Stimulated activated CD4-positive, alpha-beta T cell treated with anti-CD3 and anti-CD28 coated beads, Interleukin-1b, Interleukin-23, amount 100 ng/mL, for 4 hours (primary cell): ENCODE measurements at places on chromosomes 6 and 20.
A peak's percentile ranks its signal among the peaks of the same experiment; 100 is the strongest.

DNA sequence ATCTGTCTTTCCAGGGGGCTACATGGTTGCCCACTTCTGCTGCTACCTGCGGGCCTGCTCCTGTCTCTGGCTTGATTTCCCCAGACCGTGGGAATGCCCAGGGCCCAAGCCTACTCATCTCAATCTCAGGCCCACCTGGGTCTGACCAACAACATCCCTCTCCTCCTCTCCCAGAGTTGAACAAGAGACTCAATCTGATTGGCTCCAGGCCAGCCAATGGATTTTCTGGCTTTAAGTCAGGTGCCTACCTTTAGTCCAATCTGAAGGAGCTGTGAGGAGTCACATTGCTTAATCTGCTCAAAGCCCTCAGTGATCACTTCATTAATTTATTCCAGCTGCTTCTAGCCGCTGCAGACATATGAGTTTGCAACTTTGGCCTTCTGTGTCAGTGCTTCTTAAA is 162.4 kb upstream of the KCNG1 start:
- DNase-seq: no peak

DNA sequence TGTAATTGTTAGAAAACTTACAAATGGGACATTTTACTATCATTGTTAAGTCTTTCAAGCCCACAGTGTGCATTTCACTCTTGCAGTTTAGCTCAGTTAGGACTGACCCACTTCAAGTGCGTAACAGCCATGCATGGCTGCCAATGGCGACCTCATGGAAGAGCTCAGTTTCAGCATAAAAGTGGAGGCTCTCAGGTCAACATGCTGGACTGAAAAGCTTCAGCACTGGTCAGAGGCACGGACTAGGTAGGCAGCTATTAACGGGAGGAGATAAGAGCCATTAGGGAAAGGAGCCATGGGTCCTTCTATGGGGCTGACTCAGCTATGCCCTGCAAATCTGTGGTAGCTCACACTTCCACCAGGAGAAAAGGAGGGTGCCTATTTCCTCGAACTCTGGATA is 101.8 kb downstream of the TTLL2 start:
- no peak for DNase-seq

DNA sequence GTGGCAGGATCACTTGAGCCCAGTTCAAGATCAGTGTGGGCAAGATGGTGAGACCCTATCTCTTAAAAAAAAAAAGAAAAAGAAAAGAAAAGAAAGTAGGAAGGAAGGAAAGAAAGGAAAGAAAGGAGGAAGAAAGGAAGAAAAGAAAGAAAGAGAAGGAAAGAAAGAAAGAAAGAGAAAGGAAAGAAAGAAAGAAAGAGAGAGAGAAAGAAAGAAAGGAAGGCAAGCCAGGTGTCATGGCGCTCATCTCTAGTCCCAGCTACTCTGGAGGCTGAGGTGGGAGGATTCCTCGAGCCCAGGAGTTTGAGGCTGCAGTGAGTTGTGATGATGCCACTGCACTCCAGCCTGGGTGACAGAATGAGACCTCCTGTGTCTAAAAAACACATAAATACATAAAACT is 11.5 kb upstream of the SRC start:
- DNase-seq: no peak

DNA sequence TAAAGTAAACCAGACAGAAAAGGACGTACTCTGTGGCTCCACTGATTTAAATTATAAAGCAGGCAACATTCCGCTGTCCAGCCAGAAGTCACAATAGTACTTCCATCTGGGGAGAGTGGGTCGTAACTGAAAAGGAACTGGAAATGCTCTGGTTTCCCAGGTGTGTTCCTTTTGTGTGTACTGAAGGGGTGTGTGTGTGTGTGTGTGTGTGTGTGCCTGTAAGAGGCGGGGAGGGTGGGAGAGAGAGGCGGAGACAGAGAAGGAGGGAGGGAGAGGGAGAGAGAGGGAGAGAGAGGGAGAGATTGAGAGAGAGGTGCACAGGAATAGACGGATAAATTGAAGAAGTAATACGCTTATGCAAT is 178.4 kb upstream of the ZNF184 start:
- no peak for DNase-seq

- DNase-seq: no peak
Measured at GRCh38 chr20:24981282-24981681, 11.3 kb downstream of the APMAP start.

DNA sequence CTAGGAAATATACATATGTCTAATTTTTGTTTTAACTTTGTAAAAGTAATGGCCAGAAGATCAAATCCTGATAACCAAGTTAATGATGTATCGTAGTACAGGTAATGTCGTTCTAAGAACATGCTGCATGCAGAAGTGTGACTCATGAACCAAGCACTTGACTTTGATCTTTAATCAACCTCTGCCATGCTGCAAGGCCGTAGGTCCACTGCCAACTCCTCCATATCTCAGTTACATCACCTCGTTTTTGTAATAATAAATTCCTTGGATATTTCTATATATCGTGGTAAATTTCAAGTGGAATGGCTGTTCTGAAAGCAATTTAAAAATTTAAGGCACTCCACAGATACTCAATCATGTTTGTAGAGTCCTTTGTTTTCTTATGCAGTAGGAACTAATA is 771.7 kb downstream of the EPHA7 start:
- no peak for DNase-seq

GRCh38 chr6:119602215-119603178 is 252.9 kb upstream of the MAN1A1 start:
- DNase-seq: no peak

- no peak for DNase-seq
Measured at GRCh38 chr6:140095532-140095931, 721.1 kb upstream of the CITED2 start.

DNA sequence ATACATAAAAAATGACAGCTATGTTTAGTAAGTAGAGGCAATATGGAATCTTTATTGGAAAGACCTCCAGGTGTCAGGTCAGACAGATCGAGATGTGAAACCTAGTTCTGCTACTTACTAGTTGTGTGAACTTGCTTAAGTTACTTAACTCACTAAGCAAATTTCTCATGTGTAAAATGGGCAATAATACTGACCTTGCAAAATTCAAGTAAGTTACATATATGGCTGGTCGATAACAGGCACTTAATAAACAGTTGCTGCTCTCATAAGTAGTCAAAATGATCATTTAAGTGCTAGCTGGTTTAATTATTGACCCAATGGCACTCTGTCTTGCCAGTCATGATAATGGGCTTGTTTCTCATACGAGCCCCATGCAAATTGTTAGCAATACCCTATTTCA is 46.0 kb downstream of the VGLL2 start:
- no peak for DNase-seq

- no peak for DNase-seq
Measured at GRCh38 chr6:105199711-105200110, 19.9 kb upstream of the POPDC3 start.

GRCh38 chr6:72130327-72130726 is 244.0 kb downstream of the RIMS1 start:
- DNase-seq: no peak

DNA sequence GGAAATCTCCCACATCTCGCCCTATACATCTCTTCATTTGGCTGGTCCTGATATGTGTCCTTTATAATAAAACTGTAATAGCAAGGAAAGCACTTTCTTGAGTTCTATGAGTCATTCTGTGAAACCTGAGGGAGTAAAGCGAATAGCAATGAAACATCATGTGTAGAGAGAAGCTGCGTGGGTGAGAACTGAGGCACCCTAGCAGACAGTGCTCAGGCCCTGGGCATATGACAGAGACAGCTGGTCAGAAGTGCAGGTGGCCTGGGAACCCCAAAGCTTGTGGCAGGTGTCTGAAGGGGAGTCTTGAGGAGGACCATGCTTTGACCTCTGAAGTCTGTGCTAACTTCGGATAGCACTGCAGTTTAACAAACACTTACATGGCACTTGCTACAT is 1.3 kb upstream of the BLOC1S5 start:
- peak; percentile 7 for DNase-seq

DNA sequence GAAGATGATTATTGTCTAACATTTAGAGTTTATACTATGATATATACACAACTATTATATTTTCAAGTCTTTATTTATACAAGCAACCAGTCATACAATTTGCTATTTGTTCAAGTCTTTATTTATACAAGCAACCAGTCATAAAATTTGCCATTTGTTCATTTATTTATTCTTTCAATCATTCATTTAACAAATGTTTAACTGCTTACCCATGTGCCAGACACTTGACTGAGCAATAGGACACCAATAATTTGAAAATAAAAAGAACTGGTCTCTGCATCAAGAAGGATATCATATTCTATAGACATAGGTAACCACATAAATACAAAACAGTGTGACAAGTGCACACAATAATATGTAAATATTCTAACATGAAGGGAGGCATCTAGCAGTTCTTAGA is 20.3 kb downstream of the GRIK2 start:
- DNase-seq: no peak

DNA sequence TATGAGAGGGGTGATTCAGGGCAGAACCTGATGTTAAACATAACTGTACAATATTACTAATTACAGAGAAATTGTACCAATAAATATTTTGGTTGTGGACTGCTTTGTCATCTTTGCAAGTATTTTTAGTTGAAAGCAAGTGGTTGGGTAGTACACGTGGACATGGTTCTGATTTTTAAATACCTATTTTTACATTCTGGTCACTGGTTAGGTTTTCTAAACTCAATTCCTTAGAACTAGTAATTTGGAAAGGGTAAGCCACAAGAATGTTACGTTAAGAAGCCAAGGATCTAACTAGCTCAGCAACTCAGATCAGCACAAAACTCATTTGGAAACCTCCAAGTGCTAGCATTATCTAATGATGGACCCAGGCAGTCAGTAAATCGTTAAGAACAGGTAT is 2.7 kb downstream of the EPB41L2 start:
- DNase-seq: no peak

GRCh38 chr6:90545448-90545847 is 41.4 kb downstream of the MAP3K7 start:
- no peak for DNase-seq

- no peak for DNase-seq
Measured at GRCh38 chr6:142372348-142372747, 70.5 kb downstream of the ADGRG6 start.

GRCh38 chr20:10137533-10137932 is 81.1 kb upstream of the SNAP25 start:
- no peak for DNase-seq

DNA sequence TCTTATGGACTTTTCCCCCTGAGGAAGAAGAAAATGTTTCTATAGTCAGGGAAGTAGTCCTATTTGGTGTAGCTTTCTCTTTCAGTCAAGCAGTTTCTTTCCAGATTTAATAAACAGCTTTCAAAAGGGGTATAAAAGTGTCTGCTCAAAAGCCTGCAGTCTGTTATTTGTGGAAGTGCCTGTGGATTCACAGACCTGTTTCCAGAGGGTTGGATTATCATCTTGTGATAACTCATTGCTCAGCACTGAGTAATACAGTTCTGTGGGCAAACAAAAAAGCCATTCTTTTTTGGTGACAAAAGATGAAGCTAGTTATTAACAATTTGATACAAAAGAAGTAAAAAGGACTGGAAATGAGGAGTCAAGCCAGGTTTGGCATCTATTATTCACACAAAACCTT is 358.2 kb upstream of the ID4 start:
- DNase-seq: no peak

GRCh38 chr20:3183896-3184612 is 10.7 kb upstream of the LZTS3 start:
- no peak for DNase-seq

DNA sequence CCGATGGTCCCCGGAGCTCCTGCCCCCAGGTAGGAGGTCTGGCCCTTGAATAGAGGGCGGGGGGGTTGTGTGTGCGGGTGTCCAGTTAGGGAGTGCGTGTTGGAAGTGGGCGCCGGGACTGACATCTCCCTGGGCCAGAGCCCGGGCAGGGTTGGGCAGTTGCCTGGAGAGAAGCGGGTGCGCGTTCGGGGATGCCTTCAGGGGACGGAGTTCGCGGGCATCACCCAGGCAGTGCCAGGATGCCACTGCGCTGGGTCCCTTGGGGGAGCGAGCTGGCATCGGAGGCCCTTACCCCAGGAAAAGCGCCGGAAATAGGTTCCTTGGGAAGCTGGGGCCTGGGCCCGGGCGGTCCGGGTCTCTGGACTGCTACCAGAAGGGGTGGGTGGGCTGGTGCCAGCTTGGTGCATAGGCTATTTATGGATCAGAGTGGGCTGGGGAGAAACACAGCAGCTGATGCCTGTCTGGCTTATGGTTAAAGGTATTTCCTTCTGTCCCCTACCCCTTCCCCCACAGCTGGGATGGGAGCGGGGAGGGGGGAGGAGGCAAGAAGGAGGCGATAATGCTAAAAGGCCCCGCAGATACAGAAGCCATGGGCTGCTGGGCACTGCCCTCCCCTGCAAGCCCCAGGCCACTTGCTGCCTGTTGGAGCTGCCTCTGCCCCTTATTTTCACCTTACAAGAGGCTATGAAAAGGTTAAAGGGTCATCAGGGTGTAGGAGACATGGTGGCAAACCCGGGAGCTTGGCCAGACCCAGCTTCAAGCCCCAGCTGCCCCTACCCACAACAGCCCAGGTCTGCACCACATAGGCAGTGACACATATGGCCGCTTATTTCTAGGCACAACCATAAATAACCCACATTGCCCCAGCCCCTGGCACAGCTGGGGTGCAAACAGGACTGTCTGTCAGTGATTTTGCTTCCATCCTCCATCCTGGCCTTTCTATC is 638 bp downstream of the PACSIN1 start:
- no peak for DNase-seq

DNA sequence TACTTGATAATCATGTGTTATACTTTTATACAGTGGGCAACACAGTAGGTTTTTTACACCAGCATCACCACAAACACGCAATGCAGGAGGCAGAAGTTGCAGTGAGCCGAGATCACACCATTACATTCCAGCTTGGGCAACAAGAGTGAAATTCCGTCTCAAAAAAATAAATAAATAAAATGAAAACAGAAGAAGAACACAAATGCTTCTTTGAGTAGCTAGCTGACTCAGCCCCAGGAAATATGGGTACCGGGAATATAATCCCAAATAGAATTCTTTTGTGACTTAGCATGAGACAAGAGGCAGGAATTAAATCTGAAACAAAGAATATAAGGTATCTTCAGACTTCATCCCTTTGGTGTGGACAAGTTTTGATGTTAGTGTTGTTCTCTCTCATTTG is 164.2 kb upstream of the ATXN1 start:
- DNase-seq: no peak

DNA sequence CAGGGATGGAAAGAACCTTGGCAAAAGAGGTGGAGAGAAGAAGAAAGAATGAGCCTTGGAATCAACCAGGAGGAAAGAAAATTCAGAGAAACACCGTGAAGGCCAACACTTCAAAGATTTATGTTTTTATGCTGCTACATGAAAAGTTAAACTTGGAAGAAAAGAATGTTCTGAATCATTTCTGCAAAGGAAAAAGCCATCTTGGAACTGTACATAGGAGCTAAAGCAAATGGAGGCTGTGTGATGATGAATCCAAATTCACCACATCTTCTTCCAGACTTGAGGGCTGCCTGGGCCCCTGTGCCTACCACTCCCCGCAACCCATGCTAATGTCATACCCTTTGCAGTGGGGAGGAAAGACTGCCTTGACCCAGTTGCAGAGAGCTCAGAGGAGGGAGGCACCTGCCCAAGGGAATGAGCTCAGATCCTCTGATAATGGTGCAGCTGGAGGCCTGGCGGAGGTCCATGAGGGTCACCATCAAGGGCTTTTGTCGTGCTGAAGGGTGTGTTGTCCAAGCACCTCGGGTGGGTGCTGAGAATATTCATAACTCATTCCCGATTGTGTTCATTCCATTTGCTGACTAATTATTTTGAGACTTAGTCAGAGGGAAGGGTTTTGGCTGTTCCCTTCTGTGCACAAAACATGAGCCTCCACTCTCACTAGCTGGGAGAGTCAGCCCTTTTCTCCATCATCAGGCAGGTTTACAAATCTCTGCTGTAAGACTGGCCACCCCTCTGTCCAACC is 245.8 kb upstream of the JAG1 start:
- no peak for DNase-seq

GRCh38 chr20:49741977-49742376 is 28.3 kb upstream of the B4GALT5 start:
- DNase-seq: no peak
